ENCODE measurements at places on chromosomes 6 and 20.

- no peaks in the 10 kb centered on the region for H3K36me3 ChIP-seq
- no peak overlapping the region for H3K4me3 ChIP-seq
- no peak for DNase-seq
Measured at GRCh38 chr6:139712830-139713229, 338.4 kb upstream of the CITED2 start.

DNA sequence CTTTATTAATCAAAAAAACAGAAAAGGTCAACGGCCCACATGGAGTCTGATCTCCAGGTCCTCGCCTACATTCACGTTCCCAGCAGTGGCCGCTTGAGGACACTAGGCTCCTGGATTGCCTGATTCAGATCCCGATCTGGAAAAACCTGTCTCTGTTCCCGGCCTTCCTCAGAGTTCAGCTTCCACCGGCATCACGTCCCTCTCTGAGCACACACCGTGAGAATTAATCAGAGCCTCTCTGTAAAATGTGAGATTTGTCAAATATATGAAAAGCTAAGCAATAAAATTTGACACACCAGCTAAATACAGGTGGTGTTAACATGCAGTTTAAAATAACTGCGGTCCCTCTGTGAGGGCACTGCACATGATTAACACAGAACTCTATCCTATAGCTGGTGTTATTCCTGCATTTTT lies 122.8 kb upstream of the COL21A1 start:
- peak; percentile 42 for DNase-seq
- H3K4me3 ChIP-seq = peak overlapping the region; percentile 21
- H3K27ac ChIP-seq = peak overlapping the region; percentile 97
- H3K36me3 ChIP-seq = no peaks in the 10 kb centered on the region
- H3K4me1 ChIP-seq = peaks cover 34% of the 10 kb centered on the region

DNA sequence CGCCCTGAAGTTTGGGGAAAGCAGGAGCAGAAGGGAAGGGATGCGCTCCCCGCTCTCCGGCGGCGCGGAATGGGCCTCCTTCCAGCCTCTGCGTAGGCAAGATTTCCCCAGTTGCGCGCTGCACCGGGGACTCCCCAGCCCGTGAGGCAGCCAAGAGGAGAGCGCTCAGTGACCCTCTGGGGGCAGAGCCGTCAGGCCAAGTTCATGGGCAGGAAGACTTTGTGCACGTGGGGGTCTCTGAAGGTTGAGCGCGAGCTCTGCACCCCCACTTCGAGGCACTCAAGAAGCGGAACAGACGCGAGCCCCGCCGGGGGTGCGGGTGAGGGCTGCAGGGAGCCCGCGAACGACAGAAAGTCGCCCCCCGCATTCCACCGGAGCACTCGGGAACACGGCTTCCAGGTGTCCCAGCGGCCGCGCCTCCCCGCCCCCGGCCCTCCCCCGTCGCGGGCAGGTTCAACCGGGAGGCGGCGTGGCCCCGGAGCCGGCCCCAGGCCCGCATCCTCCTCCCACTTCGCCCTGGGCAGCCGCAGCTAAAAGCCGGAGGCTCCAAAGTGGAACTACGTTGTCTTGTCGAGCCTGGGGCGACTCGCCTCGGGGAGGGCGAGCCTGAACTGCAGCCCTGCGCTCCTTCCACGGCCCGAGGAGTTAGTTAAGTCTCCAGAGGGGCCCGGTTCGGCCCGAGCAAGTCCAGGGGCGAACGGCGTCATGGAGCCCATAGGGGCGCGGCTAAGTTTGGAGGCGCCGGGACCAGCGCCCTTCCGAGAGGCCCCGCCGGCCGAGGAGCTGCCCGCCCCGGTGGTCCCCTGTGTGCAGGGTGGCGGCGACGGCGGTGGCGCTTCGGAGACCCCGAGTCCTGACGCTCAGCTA lies at the start of gene PPP1R3G:
Gene PPP1R3G, plus strand, starts transcription at position 561 of the 867 bp plus-strand sequence. Its CDS starts 145 bp downstream, at position 706.
- no peaks in the 10 kb centered on the region for H3K36me3 ChIP-seq
- H3K27me3 ChIP-seq = no peaks in the 10 kb centered on the region
- H3K4me3 ChIP-seq = peak within 1 kb of the TSS; percentile 69
- peaks cover 8% of the 10 kb centered on the region for H3K4me1 ChIP-seq
- DNase-seq = peak; percentile 60

GRCh38 chr6:145559836-145560235 lies 175.5 kb downstream of the EPM2A start:
- no peak overlapping the region for H3K27ac ChIP-seq
- no peak for DNase-seq
- H3K36me3 ChIP-seq = no peaks in the 10 kb centered on the region
- H3K4me3 ChIP-seq = no peak overlapping the region
- H3K27me3 ChIP-seq = no peaks in the 10 kb centered on the region
- H3K4me1 ChIP-seq = peaks cover 3% of the 10 kb centered on the region

Data from SK-N-SH (cell line).